ENCODE measurements at places on chromosomes 2 and 18.
A peak's percentile ranks its signal among the peaks of the same experiment; 100 is the strongest.

DNA sequence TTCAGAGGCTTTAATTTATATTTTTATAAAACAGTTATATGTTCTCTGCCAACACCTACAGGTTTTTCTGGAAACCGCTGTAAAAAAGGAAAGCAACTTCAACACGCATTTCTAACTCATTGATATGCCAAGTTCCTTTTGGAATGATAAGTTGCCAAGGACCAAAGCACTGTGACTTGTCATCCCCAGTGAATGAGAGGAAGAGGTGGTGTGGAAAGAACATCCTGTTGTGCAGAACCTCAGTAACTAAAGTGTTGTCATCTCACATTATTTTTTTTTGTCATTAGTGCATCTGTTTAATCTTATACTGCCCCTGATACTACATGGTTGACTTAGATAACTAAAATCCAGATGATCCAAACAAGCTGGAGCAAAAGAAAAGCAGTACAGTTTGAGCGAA is 96.0 kb upstream of the NEUROD1 start:
- DNase-seq, result no peak
- no peaks in the 10 kb centered on the region for H3K27me3 ChIP-seq
- no peaks in the 10 kb centered on the region for H3K36me3 ChIP-seq
- no peaks in the 10 kb centered on the region for H3K4me1 ChIP-seq

- DNase-seq, result no peak
- no peaks in the 10 kb centered on the region for H3K27me3 ChIP-seq
- no peak overlapping the region for H3K27ac ChIP-seq
- H3K36me3 ChIP-seq, result no peaks in the 10 kb centered on the region
- no peak overlapping the region for H3K4me3 ChIP-seq
Measured at GRCh38 chr2:47456851-47457250, 53.9 kb downstream of the MSH2 start.

DNA sequence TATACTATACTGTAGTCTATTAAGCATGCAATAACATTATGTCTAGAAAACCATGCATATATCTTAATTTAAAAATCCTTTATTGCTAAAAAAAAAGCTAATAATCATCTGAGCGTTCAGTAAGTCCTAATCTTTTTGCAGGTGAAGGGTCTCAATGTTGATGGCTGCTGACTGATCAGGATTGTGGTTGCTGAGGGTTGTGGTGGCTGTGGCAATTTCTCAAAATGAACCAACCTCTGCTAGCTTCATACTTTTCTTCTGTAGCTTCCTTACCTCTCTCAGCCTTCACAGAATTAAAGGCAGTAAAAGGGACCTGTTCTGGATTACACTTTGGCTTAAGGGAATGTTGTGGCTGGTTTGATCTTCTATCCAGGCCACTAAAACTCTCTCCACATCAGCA is 235.8 kb downstream of the NBAS start:
- DNase-seq, result no peak
- H3K36me3 ChIP-seq, result peaks cover 42% of the 10 kb centered on the region
- no peak overlapping the region for H3K4me3 ChIP-seq
- H3K4me1 ChIP-seq, result no peaks in the 10 kb centered on the region
- no peaks in the 10 kb centered on the region for H3K27me3 ChIP-seq

DNA sequence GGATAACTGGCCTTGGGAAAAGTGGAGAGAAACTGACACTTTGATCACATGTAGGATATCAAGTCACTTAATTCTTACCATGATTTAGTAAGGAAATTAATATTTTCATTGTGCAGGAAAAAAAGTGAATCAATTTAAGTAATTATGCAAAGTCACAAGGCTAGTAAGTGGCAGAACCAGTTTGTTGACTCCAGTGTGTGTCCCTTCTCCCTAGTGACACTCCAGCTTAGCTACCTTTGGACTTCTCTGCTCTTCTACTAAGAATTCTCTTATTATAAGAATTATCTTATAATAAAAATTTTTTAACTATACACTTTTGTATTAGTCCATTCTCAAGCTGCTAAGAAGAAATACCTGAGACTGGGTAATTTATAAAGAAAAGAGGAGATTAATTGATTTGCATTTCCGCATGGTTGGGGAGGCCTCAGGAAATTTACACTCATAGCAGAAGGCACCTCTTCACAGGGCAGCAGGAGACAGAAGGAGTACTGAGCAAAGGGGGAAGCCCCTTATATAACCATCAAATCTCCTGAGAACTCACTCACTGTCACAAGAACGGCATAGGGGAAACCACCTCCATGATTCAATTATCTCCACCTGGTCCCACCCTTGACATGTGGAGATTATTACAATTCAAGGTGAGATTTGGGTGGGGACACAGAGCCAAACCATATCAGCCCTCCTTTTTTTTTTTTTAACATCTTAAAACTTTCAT is 13.6 kb downstream of the COL4A4 start:
- no peaks in the 10 kb centered on the region for H3K4me1 ChIP-seq
- no peak for DNase-seq
- no peak overlapping the region for H3K27ac ChIP-seq
- no peaks in the 10 kb centered on the region for H3K27me3 ChIP-seq
- H3K36me3 ChIP-seq, result no peaks in the 10 kb centered on the region
- no peak overlapping the region for H3K4me3 ChIP-seq

DNA sequence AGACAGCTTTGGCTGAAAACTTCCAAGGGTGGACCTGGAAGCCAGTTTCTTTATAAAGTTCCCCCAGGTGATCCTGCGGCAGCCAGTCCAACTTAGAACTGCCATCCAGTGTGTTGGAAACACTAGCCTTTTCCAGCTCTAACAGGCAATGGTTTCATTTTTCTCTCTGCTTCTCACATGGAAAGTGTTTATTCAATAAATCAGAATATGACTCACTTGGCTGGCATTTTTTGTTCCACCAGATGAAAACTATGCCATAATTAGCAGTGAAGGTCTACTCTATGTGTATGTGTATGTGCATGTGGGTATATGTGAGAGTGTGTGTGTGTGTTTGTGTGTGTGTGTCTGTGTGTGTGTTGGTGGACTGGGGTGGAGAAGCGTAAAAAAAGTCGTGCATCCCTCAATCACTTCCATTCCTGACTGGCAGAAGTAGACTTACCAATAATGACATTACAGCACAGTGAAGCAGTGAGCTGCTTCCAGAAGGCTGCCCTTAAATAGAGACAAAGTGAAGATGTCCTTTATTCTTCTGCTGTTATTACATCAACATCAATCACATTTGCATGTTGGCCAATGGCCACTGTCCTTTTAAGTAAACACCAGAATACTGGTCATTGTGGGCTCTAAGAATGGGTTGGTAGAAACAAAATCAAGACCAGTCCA is 90.9 kb upstream of the SETBP1 start:
- no peaks in the 10 kb centered on the region for H3K4me1 ChIP-seq
- H3K27me3 ChIP-seq, result no peaks in the 10 kb centered on the region
- no peak overlapping the region for H3K4me3 ChIP-seq
- H3K27ac ChIP-seq, result no peak overlapping the region

DNA sequence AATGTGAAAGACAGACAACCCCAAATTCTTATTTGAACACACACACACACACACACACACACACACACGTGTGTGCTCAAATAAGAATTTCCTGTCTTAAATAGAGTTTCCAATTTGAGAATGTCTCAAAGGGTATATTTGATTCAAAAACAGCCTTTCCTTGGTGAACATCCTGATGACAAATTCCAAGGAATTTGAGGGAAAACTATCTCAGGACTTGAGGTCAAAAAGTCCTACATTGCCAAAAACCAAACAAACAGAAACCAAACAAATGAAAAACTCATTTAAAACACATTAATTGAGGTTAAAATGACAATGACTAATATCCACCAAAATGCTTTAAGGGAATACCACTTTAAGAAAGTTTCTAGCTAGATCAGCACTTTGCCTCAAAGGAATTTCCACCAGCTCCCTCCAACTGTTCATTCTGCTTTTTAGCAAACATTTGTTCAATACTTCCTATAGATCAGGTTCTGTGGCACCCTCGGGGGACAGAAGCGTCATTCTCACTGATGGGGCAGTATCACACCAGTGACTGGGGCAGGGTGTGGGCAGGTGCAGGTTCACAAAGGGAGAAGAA is 232.1 kb upstream of the TRIB2 start:
- H3K4me1 ChIP-seq, result no peaks in the 10 kb centered on the region
- DNase-seq, result no peak
- H3K27ac ChIP-seq, result no peak overlapping the region
- no peaks in the 10 kb centered on the region for H3K27me3 ChIP-seq
- no peaks in the 10 kb centered on the region for H3K36me3 ChIP-seq

DNA sequence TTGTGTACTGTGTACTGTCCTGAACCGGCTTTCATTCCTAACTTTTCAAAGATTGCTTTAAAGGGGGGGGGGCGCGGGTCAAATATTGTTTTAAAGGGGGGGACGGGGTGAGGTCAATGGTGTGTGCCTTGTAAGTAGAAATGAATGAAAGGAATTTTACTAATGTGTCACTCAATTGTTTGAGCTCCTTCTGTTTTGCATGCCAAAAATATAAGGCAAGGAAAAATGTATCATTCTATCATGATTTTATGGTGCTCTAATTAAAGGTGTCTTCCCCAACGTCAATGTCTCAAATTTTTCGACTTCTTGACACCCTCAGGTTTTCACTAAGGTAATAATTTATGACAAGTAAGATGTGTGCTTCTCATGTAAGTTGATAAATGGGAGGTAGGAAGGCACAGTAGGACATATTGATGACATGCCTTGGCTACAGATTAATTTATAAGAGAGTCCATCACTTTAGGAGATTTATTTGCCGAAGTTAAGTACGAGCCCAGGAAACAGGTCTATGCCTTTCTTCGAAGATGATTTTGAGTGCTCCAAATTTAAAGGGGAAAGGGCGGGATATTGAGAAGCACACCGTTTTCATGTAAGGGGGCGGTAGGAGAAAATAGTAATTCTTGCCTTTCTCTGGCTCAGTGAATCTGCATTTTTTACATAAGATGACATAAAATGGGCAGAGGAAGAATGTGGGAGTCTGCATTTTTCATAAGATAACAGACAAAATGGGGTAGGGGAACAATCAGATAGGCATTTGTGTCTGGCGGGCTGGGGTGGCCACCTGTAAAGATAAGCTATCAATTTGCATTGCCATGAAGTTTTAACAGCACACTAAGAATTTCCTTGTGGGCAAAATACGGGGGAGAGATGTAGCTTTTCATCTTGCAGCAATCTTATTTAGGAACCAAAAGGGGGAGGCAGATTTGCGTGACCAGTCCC is 1.2 kb upstream of the TRAPPC8 start:
- no peaks in the 10 kb centered on the region for H3K4me1 ChIP-seq
- no peaks in the 10 kb centered on the region for H3K27me3 ChIP-seq
- H3K27ac ChIP-seq, result peak overlapping the region; percentile 97
- peak overlapping the region; percentile 94 for H3K4me3 ChIP-seq

- H3K4me1 ChIP-seq, result no peaks in the 10 kb centered on the region
- DNase-seq, result no peak
- H3K4me3 ChIP-seq, result no peak overlapping the region
Measured at GRCh38 chr2:111624411-111625156, 259.4 kb downstream of the ANAPC1 start.

- H3K27ac ChIP-seq, result no peak overlapping the region
- H3K4me1 ChIP-seq, result no peaks in the 10 kb centered on the region
- no peaks in the 10 kb centered on the region for H3K27me3 ChIP-seq
- H3K36me3 ChIP-seq, result no peaks in the 10 kb centered on the region
- DNase-seq, result no peak
- no peak overlapping the region for H3K4me3 ChIP-seq
Measured at GRCh38 chr2:16059393-16060016, 119.2 kb downstream of the MYCN start.

DNA sequence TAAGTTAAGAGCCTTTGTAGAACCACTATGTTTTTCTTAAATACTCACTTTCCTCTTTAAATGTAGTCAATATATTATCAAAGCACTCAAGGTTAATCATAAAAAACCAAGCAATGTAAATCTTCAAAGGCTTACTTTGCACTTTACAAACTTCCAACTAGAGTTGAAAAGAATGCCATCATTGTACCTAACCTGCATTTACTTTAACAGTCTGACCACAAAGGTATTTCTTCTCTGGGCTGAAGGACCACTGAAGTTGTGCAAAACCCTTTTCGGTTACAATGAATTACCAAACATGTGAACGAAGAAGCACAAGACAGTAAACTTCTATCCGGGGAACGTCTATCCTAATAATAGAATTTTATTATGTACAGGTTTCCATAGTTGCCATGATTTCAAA is 3.0 kb downstream of the HNRNPLL start:
- H3K4me3 ChIP-seq, result peak overlapping the region; percentile 92
- no peaks in the 10 kb centered on the region for H3K27me3 ChIP-seq
- peaks cover 8% of the 10 kb centered on the region for H3K4me1 ChIP-seq
- peak overlapping the region; percentile 89 for H3K27ac ChIP-seq
- no peaks in the 10 kb centered on the region for H3K36me3 ChIP-seq

GRCh38 chr18:34928088-34928753 is 113.0 kb upstream of the MAPRE2 start:
- H3K27ac ChIP-seq, result peak overlapping the region; percentile 41
- no peaks in the 10 kb centered on the region for H3K4me1 ChIP-seq
- H3K36me3 ChIP-seq, result no peaks in the 10 kb centered on the region
- no peak overlapping the region for H3K4me3 ChIP-seq
- no peak for DNase-seq

- no peaks in the 10 kb centered on the region for H3K4me1 ChIP-seq
- no peaks in the 10 kb centered on the region for H3K36me3 ChIP-seq
- H3K27me3 ChIP-seq, result no peaks in the 10 kb centered on the region
- no peak overlapping the region for H3K4me3 ChIP-seq
Measured at GRCh38 chr2:112050316-112050715, 4.8 kb upstream of the TMEM87B start.

DNA sequence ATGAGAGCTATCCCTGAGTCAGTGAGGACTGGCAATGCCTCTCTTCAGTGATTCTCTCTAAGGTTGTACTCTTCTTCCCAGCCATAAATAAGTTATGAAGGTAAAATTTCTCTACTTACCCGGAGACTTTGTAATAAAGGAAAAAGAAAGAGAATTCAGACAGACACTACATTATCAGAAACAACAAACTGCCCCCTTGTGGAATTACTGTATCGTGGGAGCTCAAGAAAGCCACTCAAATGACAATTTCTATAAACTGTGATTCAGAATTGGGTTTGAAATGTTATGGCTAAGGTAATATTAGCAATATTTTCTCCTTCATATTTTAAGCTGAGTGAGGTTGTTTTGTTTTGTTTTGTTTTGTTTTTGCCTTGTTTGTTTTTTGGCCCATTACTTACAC is 155.8 kb upstream of the TANK start:
- no peaks in the 10 kb centered on the region for H3K36me3 ChIP-seq
- DNase-seq, result no peak
- H3K4me1 ChIP-seq, result no peaks in the 10 kb centered on the region
- no peak overlapping the region for H3K27ac ChIP-seq
- H3K27me3 ChIP-seq, result no peaks in the 10 kb centered on the region

All from Peyer's patch (tissue), 4 donors.